ENCODE measurements at places on chromosomes 16 and 17.

- no peaks in the 10 kb centered on the region for H3K27me3 ChIP-seq
- no peak for DNase-seq
- no peak overlapping the region for H3K4me3 ChIP-seq
- H3K27ac ChIP-seq: no peak overlapping the region
Observed at GRCh38 chr17:77203436-77203835, 62.7 kb downstream of the SEC14L1 start.

DNA sequence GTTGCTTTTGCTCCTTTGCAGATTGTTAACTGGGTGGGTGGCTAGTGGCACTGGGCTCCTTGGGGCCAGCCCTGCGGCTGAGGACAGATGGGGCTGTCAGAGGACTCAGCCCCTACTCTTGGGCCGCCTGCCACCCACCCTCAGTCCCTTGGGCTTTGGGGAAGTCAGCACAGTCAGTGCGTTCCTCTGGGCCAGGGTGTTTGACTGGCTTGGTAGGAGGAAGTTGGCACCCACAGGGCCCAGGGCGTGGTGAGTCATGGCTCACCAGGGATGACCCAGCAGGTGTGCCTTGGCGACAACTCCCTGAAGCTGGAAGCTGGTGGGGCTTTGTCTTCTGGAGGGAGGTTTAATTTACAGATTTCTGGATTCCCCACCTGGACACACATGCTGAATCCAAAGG lies 32.4 kb downstream of the HAPSTR1 start:
- no peak for DNase-seq
- no peaks in the 10 kb centered on the region for H3K4me1 ChIP-seq
- H3K27me3 ChIP-seq: no peaks in the 10 kb centered on the region
- H3K27ac ChIP-seq: no peak overlapping the region

DNA sequence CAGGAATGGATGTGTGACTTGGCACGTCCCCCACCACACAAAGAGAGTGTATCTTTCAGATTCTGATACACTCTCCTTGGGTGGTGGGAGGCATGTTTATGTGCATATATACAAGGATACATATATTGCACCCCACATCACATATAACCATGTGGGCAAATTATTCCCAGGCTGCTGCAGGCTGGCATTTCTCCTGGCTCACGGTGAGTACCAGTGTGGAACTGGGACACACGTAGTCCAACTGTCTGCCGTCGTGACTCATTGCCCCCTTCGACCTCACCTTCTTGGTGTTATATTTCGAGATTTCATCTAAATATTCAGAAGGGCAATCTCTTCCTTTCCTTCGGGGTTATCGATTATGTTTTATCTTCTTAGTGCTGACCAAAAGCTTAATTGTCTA lies 24.4 kb downstream of the ARHGAP44 start:
- H3K27me3 ChIP-seq: no peaks in the 10 kb centered on the region
- H3K36me3 ChIP-seq: no peaks in the 10 kb centered on the region
- no peak overlapping the region for H3K4me3 ChIP-seq
- DNase-seq: no peak
- H3K27ac ChIP-seq: no peak overlapping the region

- H3K4me1 ChIP-seq: no peaks in the 10 kb centered on the region
- no peak overlapping the region for H3K27ac ChIP-seq
- peaks cover 10% of the 10 kb centered on the region for H3K36me3 ChIP-seq
- H3K27me3 ChIP-seq: no peaks in the 10 kb centered on the region
Observed at GRCh38 chr17:31869797-31870568, 10.9 kb upstream of the COPRS start.

GRCh38 chr17:7932483-7932891 lies 481 bp downstream of the CNTROB start:
- peak; percentile 58 for DNase-seq
- H3K36me3 ChIP-seq: peaks cover 2% of the 10 kb centered on the region
- peaks cover 5% of the 10 kb centered on the region for H3K4me1 ChIP-seq
- peak overlapping the region; percentile 94 for H3K4me3 ChIP-seq
- peaks cover 8% of the 10 kb centered on the region for H3K27me3 ChIP-seq

DNA sequence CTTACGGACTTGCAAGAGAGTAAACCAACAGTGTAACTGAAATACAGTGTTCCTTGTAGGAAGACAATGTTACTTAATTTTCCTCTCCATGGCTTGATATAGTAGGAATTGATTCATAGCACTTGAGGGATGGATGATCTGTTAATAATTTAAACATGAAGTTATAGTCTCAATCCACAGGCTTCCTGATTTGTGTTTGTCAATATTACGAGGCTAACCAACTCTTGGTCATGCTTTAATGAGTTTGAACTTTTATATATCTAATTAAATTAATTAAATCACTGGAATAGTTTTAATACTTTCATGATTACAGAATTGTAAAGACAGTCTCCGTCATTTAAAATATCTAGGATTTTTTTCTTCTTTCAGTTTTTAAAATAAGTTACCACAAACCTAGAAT lies 112.0 kb upstream of the HAS3 start:
- H3K27ac ChIP-seq: no peak overlapping the region
- H3K4me1 ChIP-seq: peaks cover 3% of the 10 kb centered on the region
- H3K36me3 ChIP-seq: no peaks in the 10 kb centered on the region
- no peaks in the 10 kb centered on the region for H3K27me3 ChIP-seq
- H3K4me3 ChIP-seq: no peak overlapping the region
- DNase-seq: no peak

DNA sequence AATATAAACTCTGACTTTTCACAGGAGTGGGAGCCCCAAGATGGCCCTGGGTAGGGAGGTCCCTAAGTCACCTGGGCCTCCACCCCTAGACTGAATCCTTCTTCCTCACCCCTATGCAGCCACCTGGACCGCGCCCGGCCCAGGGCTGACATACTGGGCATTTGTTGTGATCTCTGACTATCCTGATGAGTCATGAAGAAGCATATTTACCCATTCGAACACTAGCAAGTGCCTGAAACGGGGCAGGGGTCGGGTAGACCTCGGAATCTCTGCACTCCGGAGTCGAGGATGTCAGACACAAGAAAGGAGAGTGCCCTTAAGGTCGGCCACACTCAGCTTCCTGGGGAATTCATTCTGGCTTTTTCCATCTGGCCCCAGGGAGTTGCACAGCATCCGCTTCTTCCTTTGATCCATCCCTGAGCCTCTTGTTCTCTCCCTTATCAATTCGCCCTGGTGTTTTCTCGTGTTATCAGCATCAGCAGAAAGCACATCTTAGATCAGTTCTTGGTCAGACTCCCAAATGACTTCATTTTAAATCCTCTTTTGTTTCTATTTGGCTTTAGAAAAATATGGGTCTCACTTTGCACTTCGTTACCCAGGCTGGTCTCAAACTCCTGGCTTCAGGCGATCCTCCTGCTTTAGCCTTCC lies 10.4 kb downstream of the METTL22 start:
- no peaks in the 10 kb centered on the region for H3K4me1 ChIP-seq
- peaks cover 23% of the 10 kb centered on the region for H3K36me3 ChIP-seq
- H3K27ac ChIP-seq: no peak overlapping the region

- H3K27ac ChIP-seq: no peak overlapping the region
- no peaks in the 10 kb centered on the region for H3K27me3 ChIP-seq
- H3K4me1 ChIP-seq: no peaks in the 10 kb centered on the region
- no peak overlapping the region for H3K4me3 ChIP-seq
Observed at GRCh38 chr16:64217789-64218535, 903.9 kb downstream of the CDH11 start.

DNA sequence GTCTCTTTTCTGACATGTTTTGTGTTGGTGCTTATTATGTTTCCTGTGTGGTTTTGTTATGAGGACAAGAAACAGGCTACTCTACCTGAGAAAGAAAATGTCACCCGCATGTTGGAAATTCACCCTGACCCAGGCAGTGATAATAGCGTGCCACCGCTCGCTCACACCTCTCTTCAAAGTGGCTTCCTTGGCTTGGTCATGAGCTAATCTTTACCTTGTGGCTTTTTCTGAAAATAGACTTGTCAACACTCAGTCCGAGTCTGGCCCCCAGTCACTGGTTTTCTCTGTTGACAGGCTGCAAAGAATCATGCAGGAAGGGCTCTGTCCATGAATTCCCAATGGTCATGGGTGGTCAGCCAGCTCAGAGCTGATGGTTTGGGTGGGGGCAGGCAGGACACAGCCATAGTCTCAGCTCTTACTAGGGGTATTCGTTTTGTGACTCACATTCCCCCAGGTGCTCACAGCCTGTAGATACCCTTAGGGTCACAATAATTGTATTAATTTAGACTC lies 121.3 kb upstream of the CACNG5 start:
- DNase-seq: no peak
- H3K36me3 ChIP-seq: no peaks in the 10 kb centered on the region
- no peak overlapping the region for H3K27ac ChIP-seq
- H3K4me3 ChIP-seq: no peak overlapping the region
- H3K4me1 ChIP-seq: peaks cover 3% of the 10 kb centered on the region
- H3K27me3 ChIP-seq: no peaks in the 10 kb centered on the region

DNA sequence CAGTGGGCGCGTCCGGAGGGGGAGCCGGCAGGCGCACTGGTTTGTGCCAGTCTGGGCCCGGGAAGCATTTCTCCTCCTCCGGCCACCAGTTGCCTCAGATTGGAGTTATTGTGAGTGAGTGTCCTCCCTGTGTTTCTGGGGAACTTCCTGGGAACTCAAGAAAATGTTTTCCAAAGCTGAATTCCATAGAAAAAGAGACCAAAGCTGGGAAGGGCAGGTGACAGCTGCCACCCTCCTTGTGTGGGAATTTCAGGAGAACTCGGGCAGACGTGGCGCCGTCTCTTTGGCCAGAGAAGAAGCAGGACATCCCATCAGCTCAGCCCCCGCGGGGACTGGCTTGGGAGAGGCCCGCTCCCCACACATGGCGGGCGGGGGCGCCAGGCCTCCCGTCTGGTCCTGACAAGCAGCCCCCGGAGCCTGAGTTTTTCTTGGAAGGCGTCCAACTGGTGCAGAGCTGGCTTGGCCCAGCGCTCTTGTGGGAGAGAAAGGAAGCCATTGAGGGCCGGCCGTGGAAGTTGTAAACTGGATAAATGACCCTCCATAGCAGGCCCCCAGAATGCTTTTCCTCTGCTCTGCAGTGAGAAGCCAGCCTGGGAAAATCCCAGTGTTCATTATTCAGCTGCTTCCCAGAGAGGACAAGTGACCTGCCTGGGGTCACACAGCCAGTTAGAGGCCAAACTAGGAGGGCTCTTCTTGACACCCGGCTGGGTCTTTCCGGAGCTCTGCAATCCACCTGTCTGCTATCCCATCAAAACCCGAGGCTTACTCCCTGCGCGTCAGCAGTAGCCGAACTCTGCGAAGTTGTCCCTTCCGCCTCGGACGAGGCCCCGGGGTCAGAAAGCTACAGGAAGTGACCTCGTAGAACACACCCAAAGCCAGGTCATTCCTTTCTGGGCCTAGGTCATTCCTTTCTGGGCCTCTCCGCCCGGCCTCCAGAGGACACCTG lies 39.2 kb upstream of the GSE1 start:
- no peak overlapping the region for H3K4me3 ChIP-seq
- peaks cover 16% of the 10 kb centered on the region for H3K4me1 ChIP-seq
- no peaks in the 10 kb centered on the region for H3K36me3 ChIP-seq
- no peak for DNase-seq
- no peak overlapping the region for H3K27ac ChIP-seq

DNA sequence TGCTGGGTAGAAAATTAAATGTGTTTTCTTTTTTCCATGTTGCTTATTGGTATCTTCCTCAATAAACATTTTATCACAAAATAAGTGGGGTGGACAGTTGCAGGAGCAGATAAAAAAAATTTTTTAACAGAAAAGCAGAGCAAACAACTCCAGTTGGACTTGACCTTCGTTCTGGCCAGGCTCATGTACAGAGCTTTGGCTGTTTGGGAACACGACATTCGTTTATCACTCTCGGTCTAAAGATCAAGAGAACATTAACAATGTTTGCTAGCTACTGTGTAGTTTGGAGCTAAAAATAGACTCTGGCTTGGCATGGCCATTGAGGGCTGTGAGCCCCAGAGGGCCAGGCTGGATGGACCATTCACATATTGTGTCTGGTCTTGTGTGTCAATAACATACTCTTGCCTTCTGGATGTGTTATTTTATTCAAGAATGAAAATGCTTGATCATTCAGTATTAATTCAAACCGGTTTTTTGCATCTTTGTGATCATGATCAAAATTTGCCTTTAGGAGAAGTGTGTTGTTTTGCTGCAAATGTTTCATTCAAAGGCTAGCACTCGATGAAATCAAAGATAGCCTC lies 56.6 kb downstream of the TMEM186 start:
- H3K27ac ChIP-seq: no peak overlapping the region
- no peak overlapping the region for H3K4me3 ChIP-seq
- H3K4me1 ChIP-seq: no peaks in the 10 kb centered on the region

DNA sequence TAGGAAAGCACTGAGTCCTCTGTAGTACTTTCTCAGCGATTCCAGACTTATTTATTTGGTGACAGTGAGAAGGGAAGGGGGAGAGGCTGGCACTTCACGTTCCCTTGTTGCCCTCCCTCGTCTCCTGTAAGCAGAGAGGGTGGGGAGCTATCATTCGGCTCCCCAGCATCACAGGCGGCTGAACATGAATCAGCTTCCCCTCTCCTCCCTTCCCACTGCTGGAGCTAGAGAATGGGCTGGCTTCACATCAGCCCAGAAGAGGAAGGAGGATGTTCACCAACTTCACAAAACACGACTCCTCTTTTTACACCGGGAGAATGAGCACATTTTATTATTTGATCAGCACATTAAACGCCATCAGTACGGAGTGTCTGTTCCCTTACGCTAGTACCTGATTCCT lies 6.7 kb upstream of the CMIP start:
- no peak overlapping the region for H3K27ac ChIP-seq
- DNase-seq: no peak
- H3K4me1 ChIP-seq: no peaks in the 10 kb centered on the region

- no peak overlapping the region for H3K4me3 ChIP-seq
- peaks cover 2% of the 10 kb centered on the region for H3K27me3 ChIP-seq
- no peaks in the 10 kb centered on the region for H3K36me3 ChIP-seq
- no peak for DNase-seq
- H3K4me1 ChIP-seq: no peaks in the 10 kb centered on the region
Observed at GRCh38 chr16:11542069-11542744, 44.5 kb downstream of the LITAF start.

GRCh38 chr16:60755907-60756306 lies 1280.3 kb downstream of the CDH8 start:
- H3K4me1 ChIP-seq: no peaks in the 10 kb centered on the region
- no peak overlapping the region for H3K27ac ChIP-seq
- peak; percentile 7 for DNase-seq
- H3K4me3 ChIP-seq: no peak overlapping the region
- H3K27me3 ChIP-seq: no peaks in the 10 kb centered on the region

DNA sequence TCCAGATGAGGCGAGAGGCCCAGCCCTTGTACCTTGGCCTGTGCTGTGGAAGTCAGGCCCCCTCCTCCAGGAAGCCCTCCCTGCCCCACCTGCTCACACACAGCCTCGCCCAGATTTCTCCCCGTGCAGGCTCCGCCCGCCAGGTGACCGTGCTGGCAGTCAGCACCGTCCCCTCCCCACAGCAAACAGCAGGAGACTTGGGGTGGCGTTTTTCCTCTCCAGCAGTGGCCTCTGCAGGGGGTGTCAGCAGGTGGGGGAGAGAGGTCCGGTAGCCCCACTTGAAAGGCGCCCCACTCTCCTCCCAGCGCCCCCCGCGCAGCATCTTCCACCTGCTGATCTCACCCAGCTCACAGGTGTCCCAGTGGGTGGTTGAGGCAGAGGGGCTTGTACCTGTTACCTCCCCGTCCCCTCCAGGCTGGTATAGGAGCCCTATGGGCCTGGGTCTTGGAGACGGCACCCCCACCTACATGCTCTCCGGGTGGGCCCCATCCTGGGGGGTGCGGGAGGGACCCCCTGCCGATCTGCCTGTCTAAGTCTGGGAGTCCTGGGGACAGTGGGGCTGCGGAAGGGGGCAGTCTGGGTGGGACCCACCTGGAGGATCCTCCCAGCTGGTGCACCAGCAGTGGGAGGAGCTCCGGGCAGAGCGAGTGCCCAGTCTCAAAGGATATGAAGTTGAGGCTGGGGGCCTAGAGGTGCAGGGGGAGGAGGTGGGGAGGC lies 4.2 kb upstream of the C1QTNF8 start:
- no peak overlapping the region for H3K27ac ChIP-seq
- no peaks in the 10 kb centered on the region for H3K36me3 ChIP-seq
- H3K4me1 ChIP-seq: no peaks in the 10 kb centered on the region
- H3K4me3 ChIP-seq: no peak overlapping the region
- H3K27me3 ChIP-seq: no peaks in the 10 kb centered on the region
- DNase-seq: no peak
